ENCODE measurements at places on chromosomes 12 and 14. TPM values are rescaled to one million over a fixed set of nuclear protein-coding genes. Genes with fewer than 3 reads are reported as not detected.

GRCh38 chr12:44876544-44877410 lies 662 bp upstream of the NELL2 start:
- peak; percentile 79 for DNase-seq

Gene SIRT4
- 3.4 TPM for polyA plus RNA-seq

Gene PROX2
- polyA plus RNA-seq, result not detected

DNA sequence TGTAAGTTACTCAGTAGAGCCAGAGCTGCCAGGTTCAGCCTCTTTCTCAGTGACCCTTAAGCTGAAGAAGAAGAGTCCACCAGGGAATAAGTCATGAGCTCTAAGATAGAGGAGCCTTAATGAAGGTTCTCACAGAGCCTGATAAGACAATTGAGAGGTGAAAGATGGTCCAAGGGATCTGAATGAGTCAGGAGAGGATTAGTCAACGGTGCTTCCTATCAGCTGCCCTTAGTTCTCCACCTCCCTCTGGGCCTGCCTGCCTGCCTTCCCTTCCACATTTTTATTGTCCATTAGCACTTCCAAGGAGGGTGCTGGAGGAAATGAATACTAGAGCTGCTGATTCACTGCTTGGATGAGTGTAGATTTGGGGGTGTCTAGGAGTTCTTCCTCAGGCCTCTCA lies 161.7 kb upstream of the RMST start:
- no peak for DNase-seq

DNA sequence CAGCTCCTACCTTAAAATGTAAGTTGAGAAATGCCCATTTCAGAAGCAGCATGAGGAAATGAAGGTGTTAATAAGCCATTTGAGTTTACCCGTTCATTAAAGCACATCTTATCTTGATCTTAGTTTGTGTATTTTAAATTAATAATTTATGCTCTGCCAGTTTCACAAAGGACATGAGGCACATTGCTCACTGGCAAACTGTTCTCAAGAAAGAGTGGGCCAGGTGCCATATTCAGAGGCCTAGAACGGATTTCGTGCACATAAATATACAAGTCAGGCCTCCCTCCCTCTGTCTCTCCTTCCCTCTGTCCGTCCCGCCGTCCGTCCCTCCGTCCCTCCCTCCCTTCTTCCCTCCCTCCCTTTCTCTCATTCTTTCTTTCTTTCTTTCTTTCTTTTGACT lies 29.5 kb downstream of the CPM start:
- no peak for DNase-seq

DNA sequence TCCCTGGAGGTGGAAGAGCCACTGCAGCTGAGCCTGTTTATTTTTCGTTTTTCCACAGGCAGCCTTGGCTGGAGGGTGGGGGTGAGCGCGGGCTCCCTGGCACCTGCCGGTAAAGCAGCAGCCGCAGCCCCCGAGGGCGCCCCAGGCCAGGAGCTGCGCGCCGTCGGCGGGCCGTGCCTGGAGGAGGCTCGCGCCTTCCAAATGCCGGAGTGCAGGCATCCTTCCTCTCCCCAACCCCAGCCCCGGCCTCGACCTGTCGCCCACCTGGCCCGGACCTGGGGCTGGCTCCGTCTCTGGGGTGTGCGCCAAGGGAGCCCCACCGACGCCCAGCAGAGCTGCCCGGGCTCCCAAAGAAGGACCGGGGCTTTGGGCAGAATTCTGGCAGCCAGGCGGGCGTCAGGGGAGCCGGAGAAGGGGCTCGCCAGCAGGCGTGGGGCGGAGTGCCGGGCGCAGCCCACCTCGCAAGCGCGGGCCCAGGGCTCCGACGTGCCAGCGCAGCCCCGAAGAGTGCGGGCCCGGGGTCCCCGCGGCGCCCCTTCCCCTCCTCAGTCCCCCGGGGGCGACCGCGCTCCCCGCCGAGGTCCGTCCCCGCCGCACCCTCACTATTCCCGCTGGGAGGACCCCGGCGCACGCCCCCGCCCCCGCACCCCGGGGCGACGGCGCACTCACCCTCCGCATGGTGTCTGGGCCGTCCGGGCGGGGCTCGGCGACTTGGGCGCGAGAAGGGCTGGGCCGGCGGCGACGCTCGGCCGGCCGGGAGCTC lies 130.3 kb downstream of the NDUFA12 start:
- no peak for DNase-seq

GRCh38 chr12:43602738-43603137 lies 50.7 kb upstream of the ADAMTS20 start:
- no peak for DNase-seq

GRCh38 chr12:1184402-1184801 lies 193.4 kb downstream of the ERC1 start:
- no peak for DNase-seq

GRCh38 chr12:124655698-124656516 lies 88.5 kb upstream of the NCOR2 start:
- DNase-seq, result peak; percentile 56

GRCh38 chr14:24181371-24182077 lies 7.1 kb downstream of the IPO4 start:
- DNase-seq, result no peak

- DNase-seq, result no peak
Measured at GRCh38 chr14:52399921-52400595, 85.9 kb downstream of the PTGER2 start.

GRCh38 chr12:124390442-124391097 lies 95.7 kb downstream of the RFLNA start:
- peak; percentile 32 for DNase-seq

Gene MFAP5
- not detected for polyA plus RNA-seq

Gene PLBD2
- polyA plus RNA-seq, result 10.7 TPM

DNA sequence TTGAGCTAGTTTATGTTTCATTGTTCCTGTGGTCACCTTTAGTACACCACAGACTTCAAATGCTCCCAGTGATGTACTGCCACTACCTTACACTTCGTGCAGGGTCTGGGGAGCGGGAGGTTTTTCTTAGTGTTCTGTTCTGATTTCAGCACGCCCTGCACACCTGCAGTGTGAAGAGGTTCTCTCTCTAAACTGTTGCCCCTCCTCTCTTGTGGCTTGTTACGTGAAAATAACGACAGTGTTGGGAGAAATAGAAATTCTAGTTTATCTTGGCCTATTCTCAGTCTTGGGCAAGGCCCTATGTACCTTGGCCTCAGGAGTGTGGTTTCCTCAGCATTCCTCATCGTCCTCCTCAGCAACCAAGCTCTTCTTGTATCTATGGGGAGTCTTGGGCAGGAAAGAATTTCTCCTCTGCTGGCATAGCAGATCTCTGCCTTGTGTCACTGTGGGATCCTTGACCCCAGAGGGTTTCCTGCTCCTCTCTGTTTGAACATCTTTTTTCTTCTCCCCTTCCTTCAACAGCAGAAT lies 48.6 kb downstream of the EIF2S3B start:
- no peak for DNase-seq

Gene GALNT6
- polyA plus RNA-seq, result 45.2 TPM

Gene MIPOL1
- 2.2 TPM for polyA plus RNA-seq

DNA sequence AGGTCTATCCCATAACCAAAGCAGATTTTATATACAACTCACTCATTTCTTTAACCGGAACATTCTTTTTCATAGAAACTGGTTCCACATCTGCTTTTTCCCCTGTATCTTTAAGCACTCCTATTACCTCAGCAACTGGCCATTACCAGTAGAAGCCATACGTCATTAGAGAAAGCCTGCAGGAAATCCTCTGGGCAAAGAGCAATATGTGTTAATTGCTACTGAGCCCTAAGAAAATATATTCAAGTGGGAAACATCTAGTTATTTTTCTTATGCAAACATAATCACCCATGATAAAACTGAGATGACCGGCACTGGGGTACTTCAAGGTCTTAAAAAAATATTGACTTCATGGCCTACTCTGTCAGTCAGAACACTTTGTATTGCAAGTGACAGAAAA lies 28.2 kb upstream of the CPSF6 start:
- no peak for DNase-seq

Measured in small intestine (tissue), 16 donors.